ENCODE measurements at places on chromosomes 13 and 19. TPM values are rescaled to one million over a fixed set of nuclear protein-coding genes. Genes with fewer than 3 reads are reported as not detected.

GRCh38 chr13:49454388-49455006, 10.4 kb downstream of the SETDB2 start:
- DNase-seq: no peak

GRCh38 chr13:75366380-75367280, 115.3 kb downstream of the TBC1D4 start:
- DNase-seq: no peak

DNA sequence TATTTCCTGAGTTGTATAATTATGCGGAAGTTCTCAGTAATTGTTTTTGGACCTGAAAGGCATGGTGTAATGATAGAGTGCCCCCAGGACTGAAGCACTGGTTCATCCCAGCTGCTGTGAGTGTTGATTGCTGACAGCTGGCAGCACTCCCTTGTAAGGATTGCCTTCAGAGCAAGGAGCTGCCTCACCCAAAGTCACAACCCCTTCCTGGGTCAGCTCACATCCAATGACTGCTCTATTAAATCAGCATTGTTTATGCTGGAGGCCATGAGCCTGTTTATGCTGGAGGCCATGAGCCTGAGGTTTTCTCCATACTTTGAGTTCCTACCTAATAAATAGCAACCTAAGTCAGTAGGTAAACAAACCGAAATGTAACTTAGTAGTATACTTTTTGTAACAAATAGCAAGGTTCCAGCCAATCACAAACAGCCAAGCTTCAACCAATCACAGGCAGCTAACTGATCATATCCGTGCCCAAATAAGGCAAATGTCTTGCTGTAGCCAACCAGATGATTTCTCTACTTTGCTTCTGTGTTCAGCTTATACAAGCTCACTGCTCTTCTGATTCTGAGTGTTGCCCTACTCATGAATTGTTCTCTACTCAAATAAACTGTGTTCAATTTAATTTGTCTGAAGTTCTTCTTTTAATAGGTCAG, 11.7 kb upstream of the SPACA6 start:
- DNase-seq: no peak

DNA sequence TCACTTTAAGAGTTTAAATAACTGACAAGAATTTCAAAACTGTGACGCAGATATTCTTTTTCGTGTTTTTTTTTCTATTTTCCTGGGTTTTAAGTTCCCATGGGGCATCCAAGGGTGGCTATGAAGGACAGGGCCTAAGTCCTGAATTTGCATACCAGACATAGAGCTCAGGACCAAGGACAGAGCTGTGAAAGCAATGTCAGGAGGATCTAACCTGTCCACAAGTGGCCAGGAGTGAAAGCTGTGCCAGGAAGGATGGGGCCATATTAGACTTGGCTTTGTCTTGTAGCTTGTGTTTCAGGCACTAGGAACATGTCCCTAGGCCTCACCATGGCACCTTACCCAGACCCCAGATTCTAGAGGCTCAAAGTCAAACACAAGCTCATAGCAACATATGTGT, 289.4 kb upstream of the MIR17HG start:
- no peak for DNase-seq

DNA sequence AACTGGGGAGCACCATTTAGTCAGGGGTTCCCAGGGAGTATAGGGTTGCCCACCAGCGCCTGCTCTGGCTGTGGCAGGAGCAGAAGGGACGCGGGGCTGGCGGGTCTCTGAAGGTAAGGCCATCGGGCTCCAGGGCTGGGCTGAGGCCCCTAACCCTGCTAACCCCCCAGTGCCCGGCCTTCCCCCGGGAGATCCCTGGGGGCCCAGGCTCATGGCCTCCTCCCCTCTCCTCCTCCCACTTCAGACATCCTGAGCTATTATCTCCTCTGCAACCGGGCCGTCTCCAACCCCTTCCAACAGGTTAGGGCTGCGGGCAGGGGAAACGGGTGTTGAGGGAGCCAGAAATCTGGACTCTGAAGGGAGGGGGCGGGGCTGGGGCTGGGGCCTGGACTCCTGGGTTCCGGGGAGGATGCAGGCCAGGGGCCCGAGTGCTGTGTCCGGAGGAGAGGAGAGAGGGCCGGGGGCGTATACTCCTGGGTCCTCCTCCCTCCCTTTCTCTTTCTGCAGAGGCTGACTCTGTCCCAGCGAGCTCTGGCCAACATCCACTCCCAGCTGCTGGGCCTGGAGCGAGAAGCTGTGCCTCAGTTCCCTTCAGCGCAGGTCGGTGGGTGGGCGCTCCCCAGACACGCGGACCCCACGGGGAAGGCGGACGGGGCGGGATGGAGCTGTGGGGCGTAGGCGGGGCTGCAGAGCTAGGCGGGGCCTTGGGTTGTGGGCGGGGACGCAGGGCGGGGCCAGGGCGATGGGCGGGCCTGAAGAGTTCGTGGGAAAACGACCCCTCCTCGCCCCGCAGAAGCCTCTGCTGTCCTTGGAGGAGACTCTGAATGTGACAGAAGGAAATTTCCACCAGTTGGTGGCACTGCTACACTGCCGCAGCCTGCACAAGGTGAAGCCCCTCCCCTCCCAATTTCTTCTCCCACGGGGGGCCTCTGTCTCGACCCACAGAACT, 15.3 kb downstream of the TTYH1 start:
- DNase-seq: peak; percentile 41

- DNase-seq: no peak
Observed at GRCh38 chr13:95039415-95039814, 261.8 kb downstream of the ABCC4 start.

Gene AZU1
- total RNA-seq: 0.90 TPM

- no peak for DNase-seq
Observed at GRCh38 chr13:66659701-66660467, 570.3 kb downstream of the PCDH9 start.

DNA sequence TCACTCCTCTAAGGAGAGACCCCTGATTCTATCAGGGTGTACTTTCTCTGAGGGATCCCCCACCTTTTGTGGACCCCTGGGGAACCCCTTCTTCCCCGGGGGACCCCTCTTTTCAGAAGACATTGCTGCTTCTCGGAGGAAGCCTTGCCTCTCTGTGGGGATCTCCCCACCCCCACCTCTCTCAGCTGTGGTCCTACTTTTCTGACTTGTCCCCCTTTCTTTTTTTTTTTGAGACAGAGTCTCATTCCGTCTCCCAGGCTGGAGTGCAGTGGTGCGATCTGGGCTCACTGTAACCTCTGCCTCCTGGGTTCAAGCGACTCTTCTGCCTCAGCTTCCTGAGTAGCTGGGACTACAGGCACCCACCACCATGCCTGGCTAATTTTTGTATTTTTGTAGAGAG, 18.4 kb upstream of the GATAD2A start:
- DNase-seq: no peak

DNA sequence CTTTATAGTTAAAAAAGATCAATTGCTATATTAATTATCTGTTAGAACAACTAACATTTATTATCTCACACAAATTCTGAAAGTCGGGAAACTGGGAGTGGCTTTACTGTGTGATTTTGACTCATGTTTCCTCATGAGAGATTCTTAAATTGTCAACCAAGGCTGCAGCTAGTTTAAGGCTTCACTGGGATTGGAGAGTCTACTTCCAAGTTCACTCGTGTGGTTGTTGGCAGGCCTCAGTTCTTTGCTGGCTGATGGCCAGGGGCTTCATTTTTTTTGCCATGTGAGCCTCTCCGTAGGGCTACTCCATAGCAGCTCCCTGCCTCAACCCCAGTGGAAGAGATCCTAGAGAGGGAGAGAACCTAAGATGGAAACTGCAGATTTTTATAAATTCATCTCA, 24.5 kb upstream of the LPAR6 start:
- no peak for DNase-seq

DNA sequence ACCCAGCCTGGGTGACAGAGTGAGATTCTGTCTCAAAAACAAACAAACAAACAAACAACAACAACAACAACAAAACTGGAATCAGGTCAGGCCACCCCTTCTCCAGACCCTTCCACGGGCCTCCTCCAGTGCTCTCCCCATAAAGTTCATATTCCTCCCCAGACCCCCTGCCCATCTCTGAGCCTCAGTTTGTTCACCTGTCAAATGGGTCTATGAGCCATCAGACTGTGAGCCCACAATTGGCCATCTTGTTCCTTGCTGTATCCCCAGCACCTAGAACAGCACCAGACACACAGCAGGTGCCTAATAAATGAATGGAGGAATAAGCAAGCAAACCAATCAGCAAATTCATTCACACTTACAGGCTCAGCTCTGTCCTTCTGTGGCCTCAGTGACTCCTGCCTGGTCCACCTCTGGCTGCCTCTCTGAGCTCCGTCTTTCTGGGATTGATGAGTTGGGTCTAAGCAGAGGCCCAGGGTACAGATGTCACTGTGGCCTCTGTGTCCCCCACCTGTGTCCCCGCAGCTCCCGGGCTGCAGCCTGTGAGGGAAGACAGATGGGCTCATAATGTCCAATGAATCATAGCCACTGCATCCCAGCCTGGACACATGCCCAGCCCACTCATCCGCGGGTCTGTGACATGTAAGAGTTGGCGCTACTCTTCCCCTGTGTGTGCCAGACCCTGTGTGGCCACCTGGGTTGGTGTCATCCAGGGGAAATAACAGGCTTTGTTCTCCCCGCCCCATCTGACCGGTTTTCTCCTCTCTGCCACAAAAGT, 19.6 kb upstream of the PTPRS start:
- DNase-seq: no peak

Gene HAUS8
- total RNA-seq: 26.2 TPM

Gene FGF22
- 0.68 TPM for total RNA-seq

Gene ZSCAN5B
- not detected for total RNA-seq

DNA sequence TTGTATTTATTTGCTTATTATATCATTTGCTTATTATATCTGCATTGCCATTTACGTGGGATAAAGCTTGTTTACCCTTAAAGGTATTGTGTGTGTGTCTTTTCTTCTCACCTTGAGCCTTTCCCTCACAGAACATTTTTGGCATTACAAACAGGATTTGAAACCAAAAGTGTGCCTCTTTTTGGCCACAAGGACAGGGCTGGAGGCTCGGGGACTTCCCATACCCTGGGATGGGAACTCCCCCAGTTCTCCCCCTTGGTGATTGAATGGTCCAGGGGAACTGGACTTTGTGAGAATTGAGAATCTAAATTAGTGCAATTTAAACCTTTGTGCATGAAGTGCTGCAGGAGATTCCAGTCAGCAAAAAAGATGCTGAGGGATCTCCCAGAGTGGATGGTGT, 2.4 kb upstream of the ZNF506 start:
- no peak for DNase-seq

GRCh38 chr19:56404705-56405056, 549 bp downstream of the ZNF583 start:
- DNase-seq: no peak

GRCh38 chr19:5934774-5935472, 20.9 kb downstream of the CAPS start:
- DNase-seq: no peak

Gene DIAPH3
- not detected for total RNA-seq

DNA sequence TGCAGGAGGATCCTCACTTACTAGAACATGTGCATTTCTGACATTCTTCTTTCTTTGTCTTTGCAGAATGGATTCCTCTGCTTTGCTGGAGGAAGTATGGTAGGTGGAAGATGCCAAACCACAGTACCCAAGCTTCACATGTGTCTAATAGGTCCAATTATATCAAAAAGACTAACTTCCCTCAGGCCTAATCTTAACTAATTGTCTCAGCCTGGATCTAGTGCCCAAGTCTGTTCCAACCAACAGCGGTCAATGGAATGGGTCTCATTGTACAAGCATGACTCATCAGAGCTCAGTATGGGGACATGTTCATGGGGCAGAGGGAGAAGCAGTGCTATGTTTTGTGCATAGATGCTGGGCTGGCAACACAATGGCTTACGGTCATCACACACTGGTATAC, 81.6 kb upstream of the CSNK1A1L start:
- DNase-seq: no peak

- no peak for DNase-seq
Observed at GRCh38 chr19:38665950-38666662, 18.7 kb downstream of the ACTN4 start.

DNA sequence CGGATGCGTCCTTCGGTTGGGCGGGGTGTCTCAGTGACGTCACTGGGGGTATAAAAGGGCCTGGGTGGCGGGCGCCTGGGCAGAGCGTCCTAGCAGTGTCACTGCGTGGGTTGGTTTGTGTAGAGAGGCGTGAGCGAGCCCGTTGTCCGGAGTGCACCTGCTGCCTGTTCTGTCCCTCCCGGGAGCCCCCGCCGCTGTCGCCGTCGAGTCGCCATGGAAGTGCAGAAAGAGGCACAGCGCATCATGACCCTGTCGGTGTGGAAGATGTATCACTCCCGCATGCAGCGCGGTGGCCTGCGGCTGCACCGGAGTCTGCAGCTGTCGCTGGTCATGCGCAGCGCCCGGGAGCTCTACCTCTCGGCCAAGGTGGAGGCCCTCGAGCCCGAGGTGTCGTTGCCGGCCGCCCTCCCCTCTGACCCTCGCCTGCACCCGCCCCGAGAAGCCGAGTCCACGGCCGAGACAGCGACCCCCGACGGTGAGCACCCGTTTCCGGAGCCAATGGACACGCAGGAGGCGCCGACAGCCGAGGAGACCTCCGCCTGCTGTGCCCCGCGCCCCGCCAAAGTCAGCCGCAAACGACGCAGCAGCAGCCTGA, 2.9 kb downstream of the IER2 start:
- peak; percentile 93 for DNase-seq

- peak; percentile 46 for DNase-seq
Observed at GRCh38 chr13:95185851-95186250, 115.4 kb downstream of the ABCC4 start.

Gene CAPNS1
- 323 TPM for total RNA-seq

DNA sequence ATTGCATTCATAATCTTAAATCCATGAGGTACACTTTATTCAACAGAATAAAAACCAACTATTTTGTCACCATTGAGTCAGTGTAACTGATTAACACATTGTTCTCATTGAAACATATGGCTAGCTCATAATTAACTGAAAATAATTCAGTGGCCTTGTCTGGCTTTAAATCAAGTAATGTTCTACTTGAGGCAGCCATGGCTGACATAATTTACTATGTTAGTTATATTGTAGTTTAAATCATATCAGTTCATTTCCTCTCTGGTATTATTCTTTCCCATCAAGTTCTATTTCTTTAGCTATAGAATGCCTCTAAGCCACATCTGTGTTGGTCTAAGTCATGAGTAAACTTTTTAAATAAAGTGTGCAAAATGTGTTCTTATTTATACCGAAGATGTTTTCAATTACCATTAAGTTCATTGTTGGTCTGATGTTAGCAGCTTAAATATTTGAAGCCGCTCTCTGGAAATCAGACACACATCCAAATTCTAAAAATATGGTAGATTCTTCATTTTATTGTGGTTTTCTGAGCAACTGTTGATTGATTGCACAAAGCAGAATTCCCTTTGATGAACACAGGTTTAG, 393.7 kb downstream of the GPC6 start:
- no peak for DNase-seq

DNA sequence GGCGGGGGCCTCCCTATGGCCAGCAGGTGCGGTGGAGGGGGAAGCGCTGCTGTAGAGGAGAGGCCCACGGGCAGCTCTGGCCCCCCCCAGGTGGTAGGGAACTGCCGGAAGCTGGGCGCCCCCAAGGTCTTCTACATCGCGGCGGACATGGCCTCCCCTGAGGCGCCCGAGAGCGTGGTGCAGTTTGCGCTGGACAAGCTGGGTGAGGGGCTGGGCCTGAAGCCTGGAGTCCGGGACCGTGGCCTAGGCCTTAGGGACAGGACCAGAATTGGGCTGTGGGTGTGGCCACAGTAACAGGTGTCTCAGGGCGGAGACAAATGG, 3.8 kb upstream of the RPL36 start:
- no peak for DNase-seq

All from T-helper 17 cell (primary cell).